ENCODE measurements at places on chromosomes 13 and 19.
A peak's percentile ranks its signal among the peaks of the same experiment; 100 is the strongest.

DNA sequence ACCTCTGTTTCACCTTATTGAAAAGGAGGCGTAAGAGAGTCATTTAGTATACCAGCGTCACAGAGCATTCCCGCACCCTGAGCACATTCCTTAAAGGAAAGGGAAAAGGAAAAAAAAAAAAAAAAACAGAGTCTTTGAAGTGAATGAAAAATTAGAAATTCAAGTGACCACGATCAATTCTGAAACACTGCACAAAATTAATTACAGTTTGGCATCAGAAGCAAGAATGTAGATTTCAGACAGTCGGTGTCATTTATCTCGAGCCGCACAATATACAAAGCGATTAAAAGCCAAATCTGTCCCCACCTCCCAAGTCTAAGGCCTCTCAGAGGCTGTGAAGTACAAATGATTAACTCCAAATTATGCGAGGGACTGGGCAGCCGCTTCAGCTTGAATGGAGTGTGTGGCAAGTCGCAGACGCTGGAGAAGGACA is 173.7 kb upstream of the ZNF507 start:
- DNase-seq = no peak

DNA sequence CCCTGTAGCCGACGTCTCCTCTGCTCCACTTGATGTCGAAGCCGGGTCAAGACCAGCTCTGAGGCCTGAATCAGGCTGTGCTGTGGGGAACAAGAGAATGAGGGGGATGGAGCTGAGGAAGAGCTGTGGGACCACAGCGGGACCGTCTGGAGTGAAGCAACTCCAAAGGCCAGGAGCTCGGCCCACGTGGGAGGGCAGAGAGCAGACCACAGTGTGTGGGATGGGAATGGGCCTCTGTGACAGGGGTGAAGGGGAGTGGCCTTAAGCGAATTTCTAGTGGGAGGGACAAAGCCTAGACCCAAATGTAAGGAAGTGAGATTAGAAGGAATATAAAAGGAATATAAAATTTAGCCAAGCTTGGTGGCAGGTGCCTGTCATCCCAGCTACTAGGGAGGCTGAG is 3.8 kb upstream of the SLC8A2 start:
- no peak for DNase-seq

DNA sequence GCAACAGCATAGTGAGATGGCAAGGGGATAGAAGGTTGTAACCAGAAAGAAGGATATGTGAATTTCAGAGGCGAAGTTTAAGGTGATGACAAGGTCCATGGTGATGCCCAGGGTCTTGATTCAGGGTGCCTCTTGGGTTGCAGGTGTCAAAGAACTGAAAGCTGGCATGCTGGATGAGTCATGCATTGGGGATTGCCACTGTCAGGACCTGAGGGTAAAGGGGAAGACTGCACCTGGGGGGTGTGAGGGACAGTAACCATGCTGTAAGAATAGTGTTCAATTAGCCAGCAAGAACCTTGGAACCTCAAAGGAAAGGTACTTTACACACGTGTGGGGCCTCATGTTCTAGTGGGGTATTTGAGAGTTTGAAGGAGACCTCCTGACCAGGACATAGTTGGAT is 279.6 kb downstream of the SLC7A1 start:
- DNase-seq = no peak

DNA sequence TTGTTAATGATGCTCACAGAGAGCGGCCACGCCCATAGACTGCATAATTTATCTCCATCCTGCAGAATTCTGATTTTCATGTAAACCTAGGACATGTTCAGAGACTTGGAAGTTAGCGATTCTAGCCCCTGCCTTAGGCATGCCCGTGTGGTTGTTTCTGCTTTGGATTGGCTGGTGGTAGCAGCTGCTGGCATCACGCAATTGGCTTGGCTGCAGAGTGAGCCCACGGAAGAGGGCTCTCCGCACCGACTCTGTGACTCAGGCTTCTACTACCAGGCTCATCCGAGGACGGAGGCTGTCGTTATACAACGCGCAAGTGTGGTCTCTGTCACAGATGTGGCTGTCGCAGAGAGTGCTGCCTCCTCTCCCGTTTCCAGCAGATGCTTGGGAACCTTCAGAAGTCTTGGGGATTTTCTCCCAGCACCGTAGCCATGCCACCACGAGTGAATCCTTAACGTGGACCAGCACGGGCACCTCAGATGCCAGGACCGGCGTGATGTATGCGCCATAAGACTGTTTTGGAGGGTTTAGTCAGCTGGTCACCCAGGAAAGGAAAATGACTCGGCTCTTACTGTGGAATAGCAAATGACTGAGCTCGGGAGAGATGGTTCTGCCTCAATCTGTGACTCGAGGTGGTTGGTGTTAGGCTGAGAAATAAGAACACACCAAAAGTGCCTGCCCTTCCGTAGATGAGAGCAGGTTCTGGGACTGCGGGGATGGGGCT is 61.0 kb upstream of the F7 start:
- no peak for DNase-seq

- DNase-seq = no peak
These were observed 109.8 kb downstream of the EFNB2 start for GRCh38 chr13:106425661-106426060.

GRCh38 chr13:25762795-25763377 is 288.9 kb downstream of the SHISA2 start:
- no peak for DNase-seq

- no peak for DNase-seq
These were observed 46.4 kb downstream of the GGACT start for GRCh38 chr13:100541897-100542825.

- DNase-seq = peak; percentile 12
These were observed 33.9 kb downstream of the CCNE1 start for GRCh38 chr19:29845574-29846176.

GRCh38 chr13:95559100-95559499 is 6.6 kb downstream of the CLDN10 start:
- no peak for DNase-seq

DNA sequence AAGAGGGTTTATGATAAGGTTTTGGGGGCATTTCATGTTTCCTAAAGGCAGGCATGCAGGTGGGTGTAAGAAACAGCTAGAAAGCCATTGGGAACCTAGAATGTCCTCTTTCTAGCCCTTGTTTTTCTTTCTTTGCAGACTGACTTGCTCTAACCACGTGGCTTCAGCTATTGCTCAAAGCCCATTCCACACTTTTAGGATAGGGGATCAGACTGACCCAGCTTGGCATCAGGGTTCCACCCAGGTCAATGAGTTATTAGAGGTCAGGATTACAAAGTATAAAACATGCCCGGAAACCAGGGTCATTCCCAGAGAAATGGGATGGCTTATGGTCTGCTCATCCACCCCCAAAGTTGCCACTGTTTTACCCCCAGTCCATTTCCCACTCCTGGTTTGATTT is 16.8 kb downstream of the PHF11 start:
- DNase-seq = no peak

GRCh38 chr13:95386370-95386769 is 85.1 kb upstream of the ABCC4 start:
- DNase-seq = no peak

DNA sequence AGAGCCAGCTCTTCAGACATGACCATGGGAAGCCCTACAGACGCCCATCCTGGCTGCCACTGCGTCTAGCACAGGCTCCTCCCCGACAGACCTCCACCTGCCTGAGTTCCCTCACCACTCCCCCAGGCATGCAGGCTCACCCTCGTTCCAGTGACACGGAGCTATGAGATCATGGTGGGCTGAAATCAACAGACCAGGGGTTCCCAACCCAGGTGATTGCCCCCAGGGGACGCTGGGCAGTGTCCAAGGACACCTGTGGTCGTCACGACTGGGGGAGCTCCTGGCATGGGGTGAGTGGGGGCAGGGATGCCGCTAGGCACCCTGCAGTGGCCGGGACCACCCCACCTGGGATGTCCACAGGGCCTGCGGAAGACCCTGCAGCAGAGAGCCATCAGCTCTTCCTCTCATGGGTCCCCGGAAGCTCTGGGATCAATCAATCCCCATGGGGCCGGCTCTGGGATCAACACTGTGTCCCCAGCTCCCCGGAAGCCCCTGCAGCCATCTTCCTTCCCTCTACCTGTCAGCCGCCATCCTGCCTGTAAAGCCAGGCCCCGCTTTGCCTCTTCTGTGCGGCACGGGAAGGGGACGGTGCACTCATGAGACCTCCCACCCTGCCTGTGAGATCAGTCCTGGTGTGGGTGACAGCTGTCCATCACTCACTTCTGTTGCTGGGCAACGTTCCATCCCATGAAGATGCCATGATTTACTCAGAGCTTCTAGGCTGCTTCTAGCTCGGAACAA is 12.8 kb upstream of the MADCAM1 start:
- DNase-seq = no peak

DNA sequence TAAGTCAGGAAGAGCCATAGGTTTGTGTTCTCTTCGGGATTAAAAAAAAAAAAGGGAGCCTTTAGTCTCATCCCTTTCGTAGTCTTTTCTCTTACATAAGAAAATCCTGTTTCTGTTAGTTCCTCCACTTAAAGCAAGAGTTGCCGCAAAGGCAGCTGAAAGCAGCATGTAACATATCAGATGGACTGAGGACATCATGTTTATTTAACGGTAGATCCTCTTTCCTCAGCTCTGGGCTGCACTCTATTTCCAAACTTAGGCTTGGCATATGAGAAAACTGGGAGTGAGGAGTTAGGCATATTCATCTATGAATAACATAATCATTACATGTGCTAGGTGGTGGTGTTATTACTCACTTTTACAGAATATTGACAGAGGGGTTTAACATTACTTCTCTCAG is 391.2 kb downstream of the KLF12 start:
- DNase-seq = no peak

- DNase-seq = no peak
These were observed 932 bp downstream of the SLC35E1 start for GRCh38 chr19:16571283-16571682.

DNA sequence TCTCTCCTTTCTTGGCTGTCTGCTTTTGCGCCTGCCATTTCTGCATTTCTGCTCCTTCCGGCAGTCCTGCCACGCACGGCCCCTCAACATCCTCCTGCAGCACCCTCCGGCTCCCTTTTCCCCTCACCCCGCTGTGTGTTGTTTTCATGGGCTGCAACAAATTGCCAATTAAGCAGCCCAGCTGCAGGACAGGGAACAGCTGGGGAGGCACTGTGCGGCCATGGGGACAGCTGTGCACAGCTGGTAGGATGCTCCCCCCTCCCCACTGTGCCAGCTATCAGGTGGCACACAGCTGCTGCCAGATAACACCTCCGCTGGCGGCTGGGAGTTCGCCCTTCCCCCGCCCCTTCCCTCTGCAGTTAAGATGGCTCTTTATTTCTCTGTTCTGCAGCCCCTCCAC is 25.4 kb downstream of the LYL1 start:
- no peak for DNase-seq

- DNase-seq = no peak
These were observed 33.9 kb downstream of the USP12 start for GRCh38 chr13:27137759-27138158.

DNA sequence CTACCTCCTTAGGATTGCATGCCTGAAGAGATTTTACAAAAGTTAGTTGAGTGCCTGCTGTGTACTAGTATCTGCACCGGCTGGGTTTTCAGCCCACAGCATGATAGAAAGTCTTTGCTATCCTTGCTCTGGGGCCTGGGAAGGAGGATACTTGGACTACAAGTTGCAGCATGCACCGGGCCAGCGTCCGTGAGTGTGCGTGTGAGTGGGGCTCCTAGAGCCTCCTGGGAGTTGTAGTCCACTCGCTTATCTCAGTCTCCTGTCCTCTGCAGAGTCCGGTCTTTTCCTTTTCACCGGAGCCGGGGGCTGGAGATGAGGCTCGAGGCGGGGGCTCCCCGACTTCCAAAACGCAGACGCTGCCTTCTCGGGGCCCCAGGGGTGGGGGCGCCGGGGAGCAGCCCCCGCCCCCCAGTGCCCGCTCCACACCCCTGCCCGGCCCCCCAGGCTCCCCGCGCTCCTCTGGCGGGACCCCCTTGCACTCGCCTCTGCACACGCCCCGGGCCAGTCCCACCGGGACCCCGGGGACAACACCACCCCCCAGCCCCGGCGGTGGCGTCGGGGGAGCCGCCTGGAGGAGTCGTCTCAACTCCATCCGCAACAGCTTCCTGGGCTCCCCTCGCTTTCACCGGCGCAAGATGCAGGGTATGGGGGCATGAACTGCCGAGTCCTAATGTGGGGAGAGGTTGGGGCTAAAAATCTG is 20.6 kb downstream of the BRSK1 start:
- no peak for DNase-seq

DNA sequence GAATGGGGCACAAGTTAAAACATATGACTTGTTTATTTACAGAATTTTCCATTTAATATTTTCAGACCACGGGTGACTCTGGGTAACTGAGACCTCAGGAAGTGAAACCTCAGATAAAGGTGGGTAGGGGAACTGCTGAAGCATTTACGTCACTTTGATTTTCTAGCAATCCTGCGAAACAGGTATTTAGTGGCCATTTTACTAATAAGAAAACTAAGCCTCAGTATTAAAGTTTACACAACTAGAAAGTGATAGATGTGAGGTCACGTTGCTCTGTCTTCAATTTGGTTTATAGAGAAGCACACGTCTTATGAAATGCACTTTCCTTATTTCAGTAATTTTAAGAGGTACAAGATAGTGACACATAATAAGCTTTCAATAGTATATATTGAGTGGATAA is 402.8 kb downstream of the FGF9 start:
- DNase-seq = no peak

GRCh38 chr13:91158017-91158395 is 189.5 kb upstream of the MIR17HG start:
- no peak for DNase-seq

- DNase-seq = no peak
These were observed 4.2 kb upstream of the MADCAM1 start for GRCh38 chr19:492091-492531.

GRCh38 chr19:54191011-54191810 is at the start of gene TSEN34:
Gene TSEN34 (plus strand): TSS chr19:54191308. CDS start chr19:54191365, 57 bp downstream.
- peak; percentile 61 for DNase-seq

- no peak for DNase-seq
These were observed 7.4 kb upstream of the ADGRE3 start for GRCh38 chr19:14682084-14682483.

DNA sequence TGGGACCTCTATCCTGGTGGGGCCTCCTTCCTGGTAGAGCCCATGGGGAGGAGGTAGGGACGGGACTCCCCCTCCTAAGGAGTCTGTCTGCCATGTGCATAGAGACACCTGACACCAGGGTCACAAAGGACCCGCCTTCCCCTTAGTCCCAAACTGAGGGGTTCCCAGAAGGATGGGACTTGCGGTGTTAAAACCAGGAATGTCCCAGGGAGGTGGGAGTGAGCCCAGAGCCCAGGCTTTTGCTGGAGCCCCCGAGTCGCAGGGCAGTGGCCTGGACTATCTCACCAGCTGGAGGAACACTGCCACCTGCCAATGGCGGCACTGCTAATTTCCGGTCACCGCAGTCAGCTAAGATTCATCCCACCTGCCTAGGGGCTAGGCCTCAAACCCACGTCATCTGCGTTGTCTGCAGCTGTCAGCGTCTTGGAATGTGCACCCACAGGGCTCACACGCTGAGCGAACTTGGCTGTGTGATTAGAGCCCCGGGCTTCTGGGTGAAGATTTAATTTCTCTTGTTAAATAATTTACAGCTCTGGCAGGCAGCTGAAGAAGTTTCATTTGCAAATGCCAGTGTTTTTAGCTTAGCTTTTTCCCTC is 31.9 kb upstream of the ATP11A start:
- DNase-seq = peak; percentile 7

GRCh38 chr13:53847502-53847901 is 818.9 kb downstream of the OLFM4 start:
- DNase-seq = no peak

- no peak for DNase-seq
These were observed 782.0 kb downstream of the SLITRK1 start for GRCh38 chr13:83100237-83100636.
